GM04503 (cell line): ENCODE measurements at places on chromosomes 7 and 10.

DNA sequence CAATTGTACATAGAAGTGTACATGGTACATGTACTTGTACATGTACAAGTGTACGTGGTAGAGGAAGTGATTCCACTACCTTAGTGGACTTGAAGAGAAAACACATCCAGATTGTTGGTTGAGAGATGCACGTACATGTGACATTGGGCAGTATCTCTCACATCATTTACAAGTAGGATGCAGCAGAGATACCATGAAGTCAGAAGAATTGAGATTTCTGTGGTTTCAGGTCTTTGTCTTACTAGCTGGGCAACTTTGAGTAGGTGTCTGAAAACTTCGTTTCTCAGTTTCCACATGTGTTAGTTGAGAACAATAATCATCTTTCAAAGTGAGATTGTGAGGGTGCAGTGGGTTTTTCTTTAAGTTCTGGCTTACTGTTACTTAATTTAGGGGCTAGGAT, 21.5 kb downstream of the CLDN12 start:
- no peak for DNase-seq

DNA sequence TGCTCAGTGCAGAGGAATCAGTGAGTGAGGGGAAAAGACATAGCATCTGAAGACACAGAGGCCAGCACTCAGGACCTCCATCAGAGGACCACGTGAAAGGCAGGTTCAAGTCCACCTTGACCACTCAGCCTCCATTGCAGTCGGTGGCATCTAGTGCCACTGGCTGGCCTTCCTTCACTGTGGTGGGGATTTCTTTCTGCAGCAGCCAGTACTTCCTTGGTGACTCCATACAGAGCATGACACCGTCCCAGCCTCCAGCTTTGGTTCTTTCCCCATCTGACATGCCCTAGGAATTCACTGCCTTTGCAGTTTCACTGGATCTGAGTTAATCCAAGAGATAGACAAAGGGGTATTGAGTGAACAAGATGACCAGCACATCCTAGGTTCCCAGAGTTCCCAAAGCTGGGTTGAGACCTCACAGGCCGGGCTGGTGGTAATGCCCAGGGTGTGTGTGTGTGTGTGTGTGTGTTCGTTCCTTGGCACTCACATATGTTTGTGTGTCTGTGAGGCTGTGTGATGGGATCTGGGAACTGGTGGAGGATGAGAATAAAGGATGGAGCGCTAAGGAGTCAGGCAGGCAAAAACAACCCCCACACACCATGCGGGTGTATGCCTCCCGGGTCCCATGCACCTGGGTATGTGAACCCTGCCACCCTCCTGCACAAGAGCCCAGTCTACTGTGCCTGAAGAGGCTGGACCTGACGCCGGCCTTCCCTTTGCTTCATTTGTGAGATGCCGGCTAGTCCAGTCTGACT, 57.8 kb downstream of the SYPL1 start:
- no peak for DNase-seq

- no peak for DNase-seq
These were observed 80.8 kb upstream of the KLF14 start for GRCh38 chr7:130814778-130815335.

DNA sequence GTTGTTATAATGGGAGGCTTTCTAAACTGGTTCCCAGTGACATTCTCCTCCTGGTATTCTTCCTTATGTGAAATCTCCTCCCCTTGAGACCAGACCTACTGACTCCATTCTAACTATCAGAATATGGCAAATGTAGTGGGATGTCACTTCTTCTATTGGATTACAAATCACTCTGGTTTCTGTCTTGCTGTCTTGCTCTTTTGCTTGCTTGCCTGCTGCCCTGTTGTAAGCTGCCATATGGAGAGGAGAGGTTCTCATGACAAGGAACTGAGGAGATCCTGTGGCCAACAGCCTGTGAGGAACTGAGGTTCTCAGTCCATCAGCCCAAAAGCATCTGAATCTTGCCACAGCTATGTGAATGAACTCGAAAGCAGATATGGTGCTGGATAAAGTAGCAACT, 4.7 kb upstream of the NRCAM start:
- DNase-seq: no peak

- no peak for DNase-seq
These were observed 22.8 kb upstream of the FOXL3 start for GRCh38 chr7:266851-267840.

GRCh38 chr10:74677951-74678350, 148.4 kb upstream of the KAT6B start:
- no peak for DNase-seq

DNA sequence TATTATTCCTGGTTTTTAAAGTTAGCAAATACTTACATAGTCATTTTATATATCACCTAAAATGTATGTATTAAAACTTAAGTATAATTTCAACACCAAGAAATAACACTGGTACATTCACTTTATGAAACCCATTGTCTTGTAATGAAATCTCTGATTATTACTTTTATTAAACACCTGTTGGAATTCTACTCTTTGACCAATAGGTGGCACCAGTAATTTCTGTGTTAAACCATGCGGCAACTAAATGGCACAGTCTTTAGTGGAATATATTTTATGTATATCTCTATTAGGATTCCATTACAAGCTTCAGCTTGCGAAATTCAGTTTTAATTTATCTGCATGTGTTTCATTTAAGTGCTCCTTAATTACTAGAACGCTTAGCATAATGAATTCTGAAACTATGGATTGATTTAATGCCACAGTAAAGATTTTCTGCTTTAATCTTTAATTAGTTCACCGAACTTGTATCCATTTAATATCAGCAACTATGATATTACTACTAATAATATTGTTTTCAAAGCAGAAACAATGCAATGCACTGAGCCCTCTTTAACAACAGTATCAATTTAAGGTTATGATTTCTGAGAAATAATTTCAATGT, 181.3 kb downstream of the MAGI2 start:
- no peak for DNase-seq

GRCh38 chr10:124486635-124487034, 25.0 kb downstream of the LHPP start:
- no peak for DNase-seq

DNA sequence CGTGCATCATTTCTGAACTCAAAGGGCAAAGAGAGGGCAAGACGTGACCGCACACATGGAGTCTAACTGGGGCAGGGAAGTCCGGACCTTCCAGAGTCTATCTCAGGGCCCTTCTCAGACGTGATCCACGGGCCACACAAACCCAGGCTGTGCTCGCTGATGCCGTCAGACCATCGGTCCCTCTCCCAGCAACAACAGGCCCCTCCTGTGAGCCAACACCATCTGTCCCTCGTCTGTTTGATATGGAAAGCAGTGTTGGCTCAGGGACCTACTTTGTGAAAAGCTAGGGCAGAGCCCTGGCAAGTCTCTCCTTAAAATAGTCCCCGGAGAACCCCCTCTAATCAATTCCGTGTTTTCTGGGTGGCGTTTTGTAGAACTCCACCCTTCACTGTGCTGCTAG, 208.8 kb downstream of the TCERG1L start:
- DNase-seq: no peak

DNA sequence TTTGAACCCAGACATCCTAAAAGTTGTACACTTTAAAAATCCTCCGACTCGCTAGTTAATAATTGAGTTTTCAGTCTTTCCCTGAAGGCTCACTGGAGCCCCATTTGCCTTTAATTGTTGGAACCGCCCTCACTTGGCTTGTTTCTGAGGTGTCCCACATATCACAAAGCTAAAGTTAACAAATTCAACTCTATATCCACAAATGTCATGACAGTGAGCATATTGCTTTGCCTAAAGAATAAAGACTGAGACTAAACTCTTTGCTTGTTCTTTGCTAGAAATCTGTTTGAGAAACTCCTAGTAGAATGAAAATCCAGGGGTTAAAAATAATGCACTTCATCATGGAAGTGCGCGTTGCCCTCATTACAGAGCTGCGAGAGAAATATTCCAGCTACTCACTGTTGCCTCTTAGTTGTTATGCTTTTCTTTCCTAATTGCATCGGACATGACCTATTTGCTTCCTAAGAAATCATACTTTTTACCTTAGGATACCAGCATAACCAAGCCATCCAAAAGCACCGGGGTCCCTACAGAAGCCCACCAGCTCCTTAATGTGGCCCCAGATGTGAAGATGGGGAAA, 752 bp downstream of the THSD7A start:
- DNase-seq: no peak

DNA sequence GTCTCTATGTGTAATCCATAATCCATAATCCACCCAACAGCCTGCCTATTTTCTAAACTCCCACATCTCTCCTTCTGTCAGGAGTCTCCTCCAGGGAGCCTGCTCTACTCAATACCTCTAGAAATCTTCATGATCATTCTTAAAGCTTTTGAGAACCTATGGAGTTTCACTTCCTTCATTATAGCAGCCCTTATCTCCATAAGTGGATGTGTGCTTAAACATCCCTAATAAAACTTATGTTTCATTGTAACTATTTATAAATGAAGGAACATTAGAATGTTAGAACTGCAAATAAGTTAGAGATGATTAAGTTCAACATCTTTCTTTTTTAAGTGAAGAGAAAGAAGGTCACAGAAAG, 8.5 kb downstream of the CPED1 start:
- DNase-seq: no peak

DNA sequence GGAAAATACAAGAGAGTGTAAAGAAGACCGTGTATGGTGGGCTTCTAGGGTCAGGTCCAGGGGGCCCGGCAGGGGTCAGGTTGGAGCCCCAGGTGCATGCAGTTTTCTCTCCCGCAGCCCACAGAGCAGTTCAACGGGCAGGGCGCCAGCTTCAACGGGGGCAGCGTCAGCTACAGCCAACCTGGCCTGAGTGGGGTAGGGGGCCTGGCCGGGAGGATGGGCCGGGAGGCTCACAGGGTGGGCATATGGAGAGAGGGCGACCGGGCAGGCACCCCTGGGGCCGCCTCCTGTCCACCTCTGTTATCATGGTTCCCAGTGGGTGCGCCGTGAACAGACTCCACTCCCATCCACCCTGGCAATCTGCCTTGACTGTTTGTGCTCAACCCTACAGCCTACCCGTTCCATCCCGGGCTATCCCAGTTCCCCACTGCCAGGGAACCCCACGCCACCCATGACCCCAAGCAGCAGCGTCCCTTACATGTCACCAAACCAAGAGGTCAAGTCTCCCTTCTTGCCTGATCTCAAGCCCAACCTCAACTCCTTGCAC, 11.5 kb downstream of the ZMIZ2 start:
- no peak for DNase-seq

DNA sequence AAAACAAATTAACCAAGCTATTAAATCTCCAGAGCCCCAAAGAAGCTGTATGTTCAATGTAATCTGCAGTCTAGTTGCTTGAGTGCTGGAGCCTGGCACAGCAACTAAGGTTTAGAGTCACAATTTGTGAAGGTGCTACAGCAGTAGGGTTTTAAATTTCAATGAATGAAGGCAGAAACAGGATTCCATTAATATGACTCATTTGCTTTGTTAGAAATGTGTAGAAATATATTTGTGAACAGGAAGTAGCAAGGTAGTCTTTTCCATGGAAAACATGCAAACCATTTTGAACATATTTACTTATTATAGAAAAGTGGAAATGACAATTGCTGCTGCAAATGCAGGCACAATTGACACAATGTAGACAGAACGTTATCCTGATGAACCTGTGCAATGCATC, 149.0 kb upstream of the STEAP4 start:
- DNase-seq: no peak

DNA sequence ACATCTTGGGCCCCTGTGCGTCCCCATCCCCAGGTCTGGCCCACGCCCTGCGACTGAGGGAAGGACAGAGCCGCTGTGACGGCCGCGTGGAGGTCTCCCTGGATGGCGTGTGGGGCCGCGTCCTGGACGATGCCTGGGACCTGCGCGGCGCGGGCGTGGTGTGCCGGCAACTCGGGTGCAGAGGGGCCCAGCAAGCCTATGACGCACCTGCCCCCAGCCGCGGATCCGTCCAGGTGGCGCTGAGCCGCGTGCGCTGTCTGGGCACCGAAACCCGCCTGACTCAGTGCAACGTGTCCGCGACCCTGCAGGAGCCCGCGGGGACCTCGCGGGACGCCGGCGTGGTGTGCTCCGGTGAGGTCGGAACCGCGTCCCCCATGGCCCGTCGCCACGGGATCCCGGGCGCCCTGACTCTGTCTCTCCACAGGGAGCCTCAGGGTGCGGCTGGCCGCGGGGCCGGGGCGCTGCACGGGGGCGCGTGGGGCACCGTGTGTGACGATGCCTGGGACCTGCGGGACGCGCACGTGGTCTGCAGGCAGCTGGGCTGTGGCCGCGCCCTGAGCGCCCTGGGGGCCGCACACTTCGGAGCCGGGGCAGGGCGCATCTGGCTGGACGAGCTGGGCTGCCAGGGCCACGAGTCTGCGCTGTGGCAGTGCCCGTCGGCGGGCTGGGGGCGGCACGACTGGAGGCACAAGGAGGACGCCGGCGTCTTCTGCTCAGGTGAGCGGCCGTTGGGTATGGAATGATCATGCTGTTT, 5.9 kb downstream of the SCART1 start:
- DNase-seq: no peak
